ENCODE measurements at places on chromosomes 6 and 20.

GRCh38 chr6:152099446-152100182 lies 292.1 kb downstream of the ESR1 start:
- no peak for DNase-seq

DNA sequence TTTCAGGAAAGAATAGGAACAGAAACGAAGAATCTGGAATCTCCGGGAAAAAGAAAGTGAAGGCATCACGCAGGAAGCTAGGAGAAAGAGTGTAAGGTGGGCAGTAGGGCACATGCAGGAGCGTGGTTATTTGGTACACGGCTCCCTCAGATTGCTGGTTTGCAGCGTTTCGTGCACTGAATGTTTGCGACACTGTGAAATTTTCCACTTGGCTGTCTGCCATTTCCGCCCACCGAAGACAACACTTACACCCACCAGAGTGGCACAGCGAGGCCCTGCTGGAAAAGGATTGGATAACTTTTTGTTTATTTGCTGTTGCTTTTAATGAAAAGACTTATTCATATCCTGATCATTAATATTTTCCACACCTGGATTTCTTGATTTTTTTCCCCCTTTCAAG lies 248.3 kb downstream of the GMPR start:
- no peak for DNase-seq

DNA sequence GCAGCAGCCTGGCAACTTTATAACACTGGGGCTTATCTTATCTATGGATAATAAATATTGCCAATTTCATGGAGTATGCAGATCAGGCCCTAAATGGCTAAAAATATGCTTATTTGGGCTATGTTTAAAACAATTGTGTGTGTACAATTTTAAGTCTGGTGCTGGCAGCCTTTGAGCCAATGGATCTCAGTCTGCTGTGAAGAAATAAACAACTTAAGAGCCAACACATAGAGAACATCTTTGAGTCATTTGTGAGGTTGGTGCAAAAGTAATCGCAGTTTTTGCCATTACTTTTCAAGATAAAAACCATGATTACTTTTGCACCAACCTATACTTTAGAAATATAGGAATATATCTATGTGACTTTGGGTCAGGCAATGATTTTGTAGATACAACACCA lies 129.1 kb upstream of the CARMIL1 start:
- DNase-seq, result no peak

- no peak for DNase-seq
These were observed 17.5 kb upstream of the ZBTB2 start for GRCh38 chr6:151408858-151409257.

DNA sequence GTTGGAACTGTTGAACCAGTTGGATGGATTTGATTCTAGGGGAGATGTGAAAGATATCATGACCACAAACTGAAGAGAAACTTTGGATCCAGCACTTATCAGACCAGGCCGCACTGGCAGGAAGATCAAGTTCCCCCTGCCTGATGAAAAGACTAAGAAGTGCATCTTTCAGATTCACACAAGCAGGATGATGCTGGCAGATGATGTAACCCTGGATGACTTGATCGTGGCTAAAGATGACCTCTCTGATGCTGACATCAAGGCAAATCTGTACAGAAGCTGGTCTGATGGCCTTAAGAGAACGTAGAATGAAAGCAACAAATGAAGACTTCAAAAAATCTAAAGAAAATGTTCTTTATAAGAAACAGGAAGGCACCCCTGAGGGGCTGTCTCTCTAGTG lies 72.8 kb upstream of the CDYL start:
- no peak for DNase-seq

GRCh38 chr20:16030253-16030652 lies 543.0 kb downstream of the KIF16B start:
- no peak for DNase-seq

DNA sequence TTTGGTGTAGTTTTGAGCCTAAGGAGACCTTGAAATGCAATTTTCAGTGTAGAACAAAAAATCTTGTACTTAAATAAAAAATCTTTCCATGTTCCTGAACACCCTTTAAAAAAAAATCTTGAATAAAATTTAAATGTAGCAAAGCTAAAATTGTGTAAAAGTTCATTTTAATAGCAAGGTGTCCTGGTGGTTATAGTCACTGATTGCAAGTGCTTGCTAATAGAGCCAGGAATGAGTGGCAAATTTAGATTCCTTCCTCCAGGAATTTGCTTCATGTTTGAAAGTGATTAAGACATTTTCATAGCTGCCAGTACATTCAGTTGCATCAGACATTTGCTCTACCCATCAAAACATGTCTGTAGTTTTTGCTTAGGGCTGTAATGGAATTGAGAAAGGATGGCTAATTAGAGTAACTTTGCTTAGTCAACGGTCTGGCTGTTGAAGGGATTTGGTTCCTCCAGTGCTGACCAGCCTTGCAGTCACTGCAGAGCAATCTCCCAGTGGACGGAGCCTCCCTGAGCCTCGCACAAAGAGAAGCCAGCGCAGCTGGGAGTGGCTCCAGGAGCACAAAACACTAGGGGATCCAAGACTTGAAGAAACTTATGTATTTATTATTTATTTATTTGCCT lies 36.5 kb downstream of the AKAP12 start:
- no peak for DNase-seq

DNA sequence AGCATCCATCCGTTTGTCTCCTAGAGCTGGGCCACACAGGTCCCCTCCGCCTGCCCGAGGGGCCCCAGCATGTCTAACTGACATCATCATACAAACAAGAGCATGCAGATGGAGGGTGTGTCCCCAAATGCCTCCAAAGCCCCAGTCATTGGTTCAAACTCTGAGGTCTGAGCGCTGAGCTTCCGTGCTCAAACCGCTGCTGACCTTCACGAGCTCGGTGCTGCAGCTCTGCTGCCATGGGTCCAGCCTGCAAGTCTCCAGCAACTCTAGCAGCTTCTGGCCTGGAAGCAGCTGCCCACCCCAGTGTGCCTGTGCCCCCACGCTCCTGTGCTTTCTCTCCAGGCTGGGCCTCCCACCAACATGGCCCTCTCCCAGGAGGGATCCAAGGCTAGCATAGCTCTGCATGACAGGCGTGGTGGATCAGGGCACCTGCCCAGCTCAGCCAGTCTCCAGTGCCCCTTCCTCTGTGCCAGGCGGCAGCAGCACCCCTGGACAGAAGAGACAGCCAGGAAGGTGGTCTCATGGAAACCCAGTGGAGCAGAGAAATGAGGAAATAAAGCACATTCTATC lies 131.6 kb upstream of the PMEPA1 start:
- no peak for DNase-seq

DNA sequence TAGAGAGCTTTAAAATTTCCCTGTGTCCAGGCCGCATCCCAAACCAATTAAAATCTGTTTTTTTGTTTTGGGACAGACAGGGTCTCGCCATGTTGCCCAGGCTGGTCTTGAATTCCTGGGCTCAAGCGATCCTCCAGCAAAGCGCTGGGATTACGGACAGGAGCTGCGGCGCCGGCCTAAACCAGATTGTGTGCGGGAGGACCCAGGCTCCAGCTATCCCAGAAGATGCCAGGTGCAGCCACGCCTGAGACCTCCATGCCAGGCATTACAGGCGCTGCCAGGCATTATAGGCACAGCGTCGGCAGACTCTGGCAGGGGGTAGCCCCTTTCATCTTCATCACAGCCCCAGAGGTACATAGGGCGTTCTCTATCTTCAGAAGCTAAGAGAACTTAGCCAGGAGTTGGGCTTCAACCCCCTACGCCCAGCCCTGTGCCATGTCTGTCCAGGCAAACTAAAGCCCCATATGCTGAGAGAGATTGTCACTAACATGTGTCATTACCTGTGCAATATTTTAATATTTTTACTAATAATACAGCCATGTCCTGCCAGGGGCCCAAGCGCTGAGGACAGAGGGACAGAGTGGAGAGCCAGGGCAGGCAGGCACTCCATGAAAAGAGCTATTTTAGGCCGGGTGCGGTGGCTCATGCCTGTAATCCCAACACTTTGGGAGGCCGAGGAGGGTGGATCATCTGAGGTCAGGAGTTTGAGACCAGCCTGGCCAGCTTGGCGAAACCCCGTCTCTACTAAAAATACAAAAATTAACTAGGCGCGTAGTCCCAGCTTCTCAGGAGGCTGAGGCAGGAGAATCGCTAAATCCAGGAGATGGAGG lies 9.8 kb upstream of the GRM4 start:
- DNase-seq, result no peak

- no peak for DNase-seq
These were observed 659 bp downstream of the TAF4 start for GRCh38 chr20:62064770-62065673.

GRCh38 chr20:64045346-64046011 lies 4.0 kb downstream of the SOX18 start:
- DNase-seq, result no peak

DNA sequence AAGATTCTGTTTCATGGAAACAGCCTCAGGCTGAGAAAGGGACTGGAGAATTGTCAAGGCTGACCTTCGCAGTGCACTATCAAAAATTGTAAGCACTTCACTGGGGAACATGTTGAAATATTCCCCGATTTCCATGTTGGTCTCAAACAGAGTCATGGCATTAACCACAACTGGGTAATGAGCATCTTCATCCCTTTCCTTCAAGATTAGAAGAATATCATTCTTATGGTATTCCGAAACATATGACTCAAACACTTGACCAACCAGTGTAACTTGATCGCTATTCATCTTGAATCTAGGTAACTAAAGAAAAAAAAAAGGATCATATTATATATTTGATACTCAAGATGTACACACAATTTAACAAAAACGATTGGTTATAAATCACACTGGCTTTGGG lies 3.5 kb downstream of the MCM9 start:
- no peak for DNase-seq

DNA sequence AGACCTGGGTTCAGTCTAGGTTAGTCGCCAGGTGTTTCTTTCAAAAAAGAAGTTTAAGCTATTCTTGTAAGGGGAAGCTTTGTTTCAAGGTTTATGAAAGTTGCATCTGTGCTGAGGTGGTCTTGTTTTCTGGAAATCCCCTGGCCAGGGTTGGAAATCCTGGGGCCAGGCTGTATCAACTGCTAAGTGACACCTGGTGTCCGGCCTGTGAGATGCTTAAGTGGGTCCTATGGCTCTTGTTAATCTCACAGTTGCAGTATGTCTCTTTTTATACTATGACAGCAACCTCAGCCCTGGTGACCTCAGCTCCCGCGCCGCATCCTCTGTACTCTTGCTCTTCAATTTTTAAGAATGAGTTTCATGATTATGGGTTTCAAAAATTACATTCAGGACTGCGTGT lies 72.0 kb downstream of the CHMP4B start:
- no peak for DNase-seq

GRCh38 chr6:160767647-160768019 lies 65.6 kb downstream of the PLG start:
- DNase-seq, result no peak

GRCh38 chr20:60869625-60870024 lies 382.4 kb upstream of the CDH4 start:
- DNase-seq, result no peak

GRCh38 chr6:110935171-110935570 lies 23.3 kb upstream of the GTF3C6 start:
- DNase-seq, result no peak

GRCh38 chr20:32019156-32019510 lies 8.9 kb downstream of the CCM2L start:
- no peak for DNase-seq

- no peak for DNase-seq
These were observed 87.7 kb downstream of the IYD start for GRCh38 chr6:150456466-150456865.

DNA sequence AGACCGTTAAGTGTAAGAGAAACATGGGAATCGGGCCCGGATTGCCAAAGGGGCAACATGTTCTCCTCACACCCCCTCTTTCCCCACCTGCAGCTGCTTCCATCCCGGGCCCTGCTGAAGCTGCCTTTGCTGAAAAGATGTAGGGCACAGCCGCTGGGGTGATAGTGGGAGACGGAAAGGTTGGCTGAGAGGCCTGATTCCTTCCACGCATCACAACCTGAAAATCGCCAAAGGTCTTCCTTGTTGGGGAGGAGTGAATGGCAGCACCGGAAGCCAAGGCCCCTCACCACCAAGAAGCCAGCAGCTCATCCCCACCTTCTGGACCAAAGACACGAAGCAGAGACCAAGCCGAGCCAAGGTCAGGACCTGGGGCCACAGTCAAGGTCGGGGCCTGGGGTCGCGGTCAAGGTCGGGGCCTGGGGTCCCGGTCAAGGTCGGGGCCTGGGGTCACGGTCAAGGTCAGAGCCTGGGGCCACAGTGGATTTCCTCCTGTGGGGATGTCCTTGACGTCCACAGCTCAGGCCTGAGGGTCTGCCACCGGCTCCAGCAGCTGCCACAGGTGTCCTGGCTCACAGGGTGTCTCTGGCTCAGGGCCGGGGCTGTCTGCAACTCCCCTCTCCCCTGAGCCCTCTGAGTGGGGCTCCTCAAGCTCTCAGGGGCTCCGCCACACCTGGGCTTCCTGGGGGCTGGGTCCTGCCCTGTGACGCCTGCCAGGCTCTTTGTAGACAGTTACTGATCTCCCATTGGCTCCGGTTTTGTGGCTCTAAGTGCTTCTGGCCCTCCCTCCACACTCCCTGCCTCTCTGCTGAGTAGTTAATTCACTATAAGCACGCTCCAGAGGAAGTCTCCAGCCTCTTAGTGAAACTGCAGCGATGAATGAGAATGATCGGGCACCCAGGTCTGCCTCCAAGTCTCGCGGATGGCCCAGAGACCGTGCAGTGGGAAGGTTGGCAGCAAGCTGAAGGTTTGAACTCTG lies 5.5 kb upstream of the CHRNA4 start:
- no peak for DNase-seq

GRCh38 chr20:20206788-20207187 lies 154.5 kb downstream of the CFAP61 start:
- DNase-seq, result no peak

DNA sequence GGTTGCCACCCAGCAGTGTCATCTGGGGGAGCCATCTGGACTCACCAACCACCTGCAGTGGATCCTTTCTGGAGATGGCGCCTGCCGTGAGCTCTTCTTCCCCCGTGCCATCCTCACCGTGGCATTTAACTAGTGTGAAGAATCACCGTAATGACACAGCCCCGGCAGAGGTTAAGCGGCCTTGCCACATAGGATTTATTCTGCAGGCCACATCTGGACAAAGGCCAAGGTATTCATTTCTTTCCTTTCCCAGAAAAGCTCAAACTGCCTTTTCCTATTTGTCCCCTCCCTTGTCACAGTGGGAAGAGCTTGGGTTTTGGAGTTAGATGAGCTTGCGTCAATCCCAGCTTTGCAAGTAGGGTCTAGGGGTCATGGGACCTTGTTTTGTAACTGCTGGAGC lies 88.4 kb downstream of the PXDC1 start:
- DNase-seq, result no peak

GRCh38 chr6:140847262-140847645 lies 1285.5 kb upstream of the GJE1 start:
- no peak for DNase-seq

DNA sequence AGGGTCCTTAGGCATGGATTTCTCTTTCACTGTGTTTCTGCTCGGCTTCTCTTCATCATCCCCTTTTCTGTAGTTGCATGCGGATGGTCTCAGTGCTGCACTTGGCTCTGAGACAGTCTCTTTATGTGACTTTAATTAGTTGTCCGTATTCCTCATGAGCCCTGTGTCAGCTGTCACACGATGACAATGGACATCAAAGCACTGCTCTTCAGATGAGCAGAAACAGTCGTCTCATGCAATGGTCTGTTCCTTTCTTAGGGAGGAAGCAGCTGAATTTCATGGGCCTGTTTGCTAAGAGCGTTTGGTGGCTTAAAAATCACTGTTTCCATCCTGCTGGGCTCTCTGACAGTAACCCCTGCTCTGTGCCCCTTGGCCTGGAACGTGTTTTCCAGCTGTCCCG lies 64.9 kb downstream of the SYTL3 start:
- no peak for DNase-seq

All from NCI-H1417 treated with DMSO at 0.1 percent for 48 hours (cell line).